Cortex of kidney (tissue), 1 donor: ENCODE measurements at places on chromosomes 6 and 20.

DNA sequence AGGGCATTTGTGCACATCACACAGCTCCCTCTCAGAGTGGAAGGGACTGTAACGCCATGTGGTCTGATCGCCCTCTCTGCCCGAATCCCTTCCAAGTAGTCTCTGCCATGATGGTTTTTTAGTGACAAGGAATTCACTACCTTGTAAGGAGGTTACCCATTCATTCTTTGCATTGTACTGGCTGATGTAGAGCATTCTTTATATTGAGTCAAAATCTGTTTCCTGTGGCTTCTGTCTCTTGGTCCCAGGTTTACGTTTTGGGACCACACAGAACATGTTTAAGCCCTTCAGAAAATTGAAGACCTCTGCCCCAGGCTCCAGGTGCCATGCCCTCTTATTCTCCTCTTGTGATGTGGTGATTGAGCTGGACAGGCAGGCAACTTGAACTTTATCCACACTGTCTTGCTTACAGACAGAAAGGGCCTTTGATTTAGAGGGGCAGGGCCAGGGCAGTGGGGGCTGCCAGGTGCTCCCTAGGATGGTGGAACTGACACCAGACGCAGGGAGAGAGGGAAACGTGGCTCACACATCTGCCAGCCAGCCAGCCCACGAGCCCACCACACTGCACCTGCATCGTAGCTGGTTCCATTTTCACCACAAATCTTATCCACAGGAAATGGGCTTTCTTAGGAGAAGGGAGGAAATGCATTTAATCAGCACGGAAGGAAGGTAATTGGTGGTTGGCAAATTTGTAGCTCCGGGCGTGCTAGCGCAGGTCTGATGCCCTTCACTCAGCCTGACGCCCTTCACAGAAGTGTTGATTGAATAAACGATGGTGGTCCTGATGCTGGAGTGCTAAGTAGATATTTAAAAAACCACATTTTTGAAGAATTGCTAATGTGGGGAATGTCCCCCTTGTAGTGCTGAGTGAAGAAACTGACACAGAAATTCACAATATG, 78.2 kb downstream of the TCP11 start:
- no peak for DNase-seq

DNA sequence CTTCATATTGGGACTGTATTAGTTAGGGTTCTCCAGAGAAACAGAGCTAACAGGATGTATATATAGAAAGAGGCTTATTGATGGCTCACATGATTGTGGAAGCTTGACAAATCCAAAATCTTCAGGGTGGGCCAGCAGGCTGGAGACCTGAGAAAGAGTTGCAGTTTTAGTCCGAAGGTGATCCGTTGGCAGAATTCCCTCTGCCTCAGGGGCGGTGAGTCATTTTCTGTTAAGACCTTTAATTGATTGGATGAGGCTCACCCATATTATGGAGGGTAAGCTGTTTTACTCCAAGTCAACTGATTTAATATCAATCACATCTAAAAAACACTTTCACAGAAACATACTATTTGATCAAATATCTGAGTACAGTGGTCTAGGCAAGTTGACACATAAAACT, 113.6 kb downstream of the FLRT3 start:
- no peak for DNase-seq

DNA sequence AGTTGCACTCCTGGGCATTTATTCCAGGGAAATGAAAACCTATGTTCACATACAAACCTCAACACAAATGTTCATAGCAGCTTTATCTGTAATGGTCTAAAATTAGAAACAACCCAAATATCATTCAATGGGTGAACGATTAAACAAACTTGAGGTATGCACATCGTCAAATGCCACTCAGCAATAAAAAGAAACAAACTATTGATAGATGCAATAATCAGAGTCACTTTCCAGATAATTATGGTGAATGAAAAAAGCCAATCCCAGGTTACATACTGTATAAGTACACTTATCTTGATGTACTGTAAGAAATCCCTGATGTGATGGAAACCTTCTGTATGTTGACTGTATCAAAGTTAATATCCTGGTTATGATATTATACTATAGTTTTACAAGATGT, 38.8 kb downstream of the RNF24 start:
- DNase-seq, result no peak

DNA sequence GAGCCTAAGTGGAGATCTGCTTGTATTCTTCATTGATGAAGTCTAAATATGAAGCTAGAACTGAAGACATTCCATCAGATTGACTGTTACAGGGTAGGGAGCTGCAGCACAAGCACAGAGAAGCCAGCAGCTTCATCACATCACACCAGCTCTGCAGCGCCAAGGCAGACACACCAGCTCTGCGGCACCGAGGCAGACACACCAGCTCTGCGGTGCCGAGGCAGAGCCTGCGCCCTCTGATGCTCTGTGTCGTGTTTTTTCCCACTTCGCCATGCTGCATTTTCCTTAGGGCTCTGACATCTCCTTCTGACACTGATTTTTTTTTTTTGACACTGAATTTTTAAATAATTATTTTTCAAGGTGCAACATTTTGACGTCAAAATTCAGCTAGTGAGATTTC, 784 bp downstream of the BTNL2 start:
- no peak for DNase-seq

- DNase-seq, result no peak
Measured at GRCh38 chr6:41527721-41528408, 18.3 kb upstream of the FOXP4 start.

- no peak for DNase-seq
Measured at GRCh38 chr20:48783533-48784272, 44.1 kb downstream of the PREX1 start.

- no peak for DNase-seq
Measured at GRCh38 chr6:83889621-83890020, 30.1 kb downstream of the CYB5R4 start.

DNA sequence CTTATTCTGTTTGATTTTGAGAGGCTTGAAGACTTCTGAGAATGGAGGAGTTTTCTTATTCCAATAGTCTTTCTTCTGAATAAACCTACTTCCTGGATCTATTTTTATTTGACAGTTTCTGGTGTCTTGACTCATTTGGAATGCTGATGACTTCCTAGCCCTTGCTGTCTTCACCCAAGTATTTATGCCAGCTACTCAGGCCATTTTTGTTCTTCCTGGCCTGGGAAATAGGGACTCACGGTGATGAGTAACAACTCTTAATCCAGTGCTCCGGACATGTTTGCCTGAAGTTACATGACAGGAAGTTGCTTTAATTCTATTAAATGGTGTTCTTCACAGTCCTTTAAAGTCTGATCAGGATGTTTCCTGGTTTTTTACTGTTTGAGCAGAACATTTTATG, 272.1 kb upstream of the EYS start:
- DNase-seq, result no peak

- no peak for DNase-seq
Measured at GRCh38 chr6:1591926-1592325, 17.8 kb upstream of the FOXC1 start.

- no peak for DNase-seq
Measured at GRCh38 chr6:17042422-17043147, 59.3 kb upstream of the STMND1 start.

DNA sequence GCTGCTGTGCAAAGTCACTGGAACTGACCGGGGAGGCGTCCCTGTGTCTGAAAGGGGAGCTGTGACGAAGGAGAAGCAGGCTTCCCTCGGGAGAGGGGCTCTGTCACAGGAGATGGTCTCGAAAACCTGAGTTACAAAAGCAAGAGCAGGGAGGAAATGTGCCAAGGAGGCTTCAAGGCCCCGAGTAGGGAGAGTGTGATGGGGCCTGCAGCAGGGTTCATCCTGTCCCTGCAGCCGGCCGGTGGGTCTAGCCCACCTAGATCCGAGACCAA, 16.7 kb downstream of the DYNLT1 start:
- no peak for DNase-seq

DNA sequence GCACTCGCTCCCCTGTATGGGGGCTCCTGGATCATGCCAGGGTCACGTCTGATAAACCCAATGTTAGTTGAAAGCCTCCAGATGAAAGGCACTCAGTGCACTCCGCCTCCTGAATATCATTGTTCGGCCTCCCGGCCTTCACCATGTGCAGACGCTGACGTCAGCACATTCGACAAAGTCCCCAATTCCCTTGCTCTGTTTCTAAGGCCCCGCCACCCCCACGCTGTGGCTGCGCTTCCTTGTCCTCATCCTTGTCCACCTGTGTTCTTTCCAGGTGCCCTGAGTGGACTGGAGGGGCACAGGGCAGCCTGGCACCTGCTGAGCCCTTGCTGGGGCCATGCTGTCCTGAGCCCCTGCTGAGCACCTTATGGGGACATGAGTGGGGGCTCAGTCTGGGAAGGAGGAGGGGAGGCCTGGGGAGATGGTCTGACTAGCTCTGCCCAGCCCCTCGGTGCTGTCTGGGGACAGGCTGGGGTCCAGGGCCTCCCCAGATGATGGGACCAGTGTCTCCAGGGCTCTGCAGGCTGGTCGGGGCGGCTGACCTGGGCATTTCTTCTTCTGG, 9.8 kb upstream of the BHLHE23 start:
- DNase-seq, result no peak

- no peak for DNase-seq
Measured at GRCh38 chr20:41272339-41272738, 45.2 kb downstream of the ZHX3 start.

DNA sequence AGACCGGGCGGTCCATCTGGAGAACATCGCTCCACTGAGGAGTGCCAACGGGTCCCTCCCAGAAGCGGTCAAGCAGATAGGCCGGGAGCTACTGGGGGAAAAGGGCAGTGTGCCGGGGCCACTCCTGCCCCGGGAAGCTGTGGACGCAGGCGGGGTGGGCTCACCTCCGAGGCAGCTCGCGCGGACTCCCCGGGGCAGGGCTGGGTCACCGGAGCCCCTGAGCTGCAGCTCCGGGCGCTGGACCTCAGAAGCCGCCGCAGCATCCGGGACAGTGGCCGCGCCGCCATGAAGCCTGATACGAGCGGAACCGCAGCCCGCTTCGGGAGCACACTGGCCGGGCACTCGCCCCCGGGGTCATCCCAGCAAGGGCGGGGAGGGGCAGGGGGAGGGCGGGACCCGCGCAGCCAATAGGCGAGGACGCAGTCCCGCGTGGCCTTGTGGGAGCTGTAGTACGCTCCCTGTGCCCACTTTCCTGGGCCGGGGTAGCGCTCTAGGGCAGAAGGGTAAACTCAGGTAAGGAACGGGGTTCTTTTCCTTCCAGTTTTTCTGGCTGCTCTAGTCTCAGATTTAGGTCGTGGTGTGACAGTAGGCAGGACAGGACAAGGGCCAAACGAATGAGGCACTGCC, at the start of gene MOCS1:
Gene MOCS1 (minus strand): TSS at position 332 of the 627 bp plus-strand sequence. CDS start 45 bp downstream, at position 287.
- DNase-seq, result no peak

DNA sequence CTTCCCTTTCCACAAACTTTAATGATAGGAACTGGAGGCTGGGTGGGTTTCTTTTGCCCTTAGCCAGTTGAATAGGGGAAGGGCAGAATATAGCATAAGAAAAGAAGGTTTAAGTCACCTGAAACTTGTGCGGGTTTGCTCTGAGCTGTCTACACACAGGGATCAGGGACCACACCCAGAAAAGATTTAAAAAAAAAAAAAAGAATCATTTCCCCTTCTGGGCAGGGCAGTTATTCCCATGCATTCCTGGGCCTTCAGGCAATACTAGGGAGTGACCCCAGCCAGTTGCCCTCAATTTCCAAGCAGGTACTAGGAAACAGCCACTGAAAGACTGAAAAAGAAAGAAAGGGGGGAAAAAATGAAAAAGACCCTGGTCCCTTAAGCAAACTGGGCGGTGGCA, 39.6 kb upstream of the HDAC2 start:
- DNase-seq, result no peak

GRCh38 chr20:24838546-24839535, 110.2 kb upstream of the CST7 start:
- no peak for DNase-seq

DNA sequence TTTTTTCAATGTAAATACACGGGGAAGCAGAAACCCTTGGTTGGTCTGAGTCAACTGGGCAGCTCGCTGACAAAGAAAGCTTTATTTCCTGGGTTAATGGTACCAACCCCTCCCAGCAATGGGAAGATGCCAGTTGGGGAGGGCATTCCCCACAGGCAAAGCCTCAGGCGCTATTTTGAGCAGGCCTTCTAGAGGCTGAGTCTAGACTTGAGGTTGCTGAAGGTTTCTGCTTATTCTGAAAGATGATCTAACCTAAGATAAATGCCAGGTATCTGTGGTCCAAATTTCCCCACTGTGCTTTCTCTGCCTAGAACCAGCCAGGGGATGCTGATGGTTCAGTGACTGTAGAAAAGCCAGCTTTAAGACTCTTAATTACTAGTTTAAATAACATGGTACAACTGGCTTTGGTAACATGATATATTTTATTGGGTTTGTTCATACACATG, 172.5 kb upstream of the JARID2 start:
- DNase-seq, result no peak

DNA sequence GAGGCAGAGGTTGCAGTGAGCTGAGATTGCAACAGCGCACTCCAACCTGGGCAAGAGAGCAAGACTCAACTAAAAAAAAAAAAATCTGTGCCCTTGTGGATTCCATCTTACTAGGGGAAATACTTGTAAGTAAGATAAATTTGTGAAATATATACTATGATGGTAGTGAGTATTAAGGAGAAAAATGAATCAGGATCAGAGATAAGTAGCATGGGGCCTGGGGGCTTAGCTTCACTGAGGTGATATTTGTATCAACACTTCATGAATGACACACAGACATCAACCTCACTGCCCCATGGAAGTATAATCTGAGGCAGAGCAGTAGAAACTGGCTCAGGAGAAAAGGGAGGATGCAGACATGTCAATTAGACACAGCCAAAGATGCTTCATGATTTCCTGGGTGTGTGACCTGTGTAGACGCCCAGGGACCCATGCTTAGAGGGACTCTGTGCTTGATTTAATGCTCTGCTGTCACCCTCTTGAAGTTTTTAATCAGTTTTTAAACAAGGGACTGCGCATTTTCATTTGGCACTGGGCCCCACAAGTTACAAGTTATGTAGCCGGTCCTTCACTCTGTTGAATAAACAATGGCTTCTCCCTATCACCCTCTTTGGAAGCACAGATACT, 41.9 kb downstream of the PCNA start:
- DNase-seq, result no peak

DNA sequence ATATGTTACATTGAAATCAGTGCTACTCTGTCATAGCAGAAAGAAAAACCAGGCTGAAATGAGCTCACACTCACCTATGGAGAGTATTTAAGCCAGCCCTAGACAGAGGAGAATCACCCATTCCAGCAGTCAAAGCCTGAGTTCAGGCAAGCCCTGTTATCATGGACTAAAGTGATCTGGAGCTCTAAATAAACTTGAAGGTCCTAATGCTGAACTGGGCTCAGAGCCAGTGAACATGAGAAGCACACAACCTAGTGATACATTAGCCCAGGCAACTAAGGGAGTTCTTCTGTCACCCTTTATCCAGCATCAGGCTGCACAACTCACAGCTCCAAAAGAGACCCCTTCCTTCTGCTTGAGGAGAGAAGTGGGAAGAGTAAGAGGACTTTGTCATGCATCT, 425.0 kb downstream of the COL12A1 start:
- no peak for DNase-seq

GRCh38 chr6:170132561-170132991, 158.3 kb downstream of the DLL1 start:
- no peak for DNase-seq

GRCh38 chr6:89655122-89655521, 16.6 kb upstream of the LYRM2 start:
- no peak for DNase-seq
